H54 (cell line): ENCODE measurements at places on chromosomes 16 and 17.

DNA sequence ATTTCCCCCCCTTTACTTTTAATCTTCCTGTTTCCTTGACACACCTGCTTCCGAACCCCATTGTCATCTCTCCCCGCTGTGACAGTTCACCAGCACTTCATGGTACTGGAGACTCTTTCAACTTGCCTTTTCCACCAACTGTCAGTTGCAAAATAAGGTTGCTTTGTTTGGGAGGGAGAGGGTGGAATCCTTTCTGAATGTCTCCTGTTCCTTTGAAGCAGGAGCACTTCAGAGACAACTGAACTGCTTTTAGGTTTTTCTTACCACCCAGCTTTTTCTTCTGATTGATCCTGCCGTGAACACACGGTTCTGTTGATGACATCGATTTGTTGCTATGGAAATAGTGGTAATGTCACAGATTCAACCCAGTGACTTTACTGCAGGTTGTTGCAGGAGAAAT, 42.0 kb downstream of the RPA1 start:
- no peak for DNase-seq

- DNase-seq: no peak
Measured at GRCh38 chr16:88405216-88406060, 22.7 kb downstream of the ZNF469 start.

DNA sequence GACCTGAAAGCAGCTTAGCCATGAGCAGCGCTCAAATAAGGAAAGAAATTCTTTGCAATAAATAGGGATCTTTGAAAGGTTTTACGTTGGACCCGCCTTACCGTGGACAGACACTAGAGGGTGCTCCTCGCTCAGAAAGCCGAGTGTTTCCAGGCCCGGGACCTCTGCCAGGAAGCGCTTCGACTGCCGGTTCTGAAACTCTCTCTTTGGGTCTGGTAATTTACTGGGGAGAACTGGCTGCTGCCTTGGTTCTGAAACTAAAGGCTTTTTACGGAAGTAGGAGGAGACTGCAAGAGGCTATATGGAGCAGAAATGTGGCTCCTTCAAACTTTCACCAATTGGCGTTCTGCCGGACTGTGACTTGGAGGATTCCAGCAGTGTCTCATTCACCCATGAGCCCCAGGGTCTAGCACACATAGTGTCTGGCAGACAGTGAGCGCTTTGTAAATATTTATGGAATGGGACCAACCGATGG, 45.6 kb upstream of the HOXB9 start:
- peak; percentile 76 for DNase-seq

- DNase-seq: no peak
Measured at GRCh38 chr17:14052886-14053615, 16.3 kb upstream of the COX10 start.

DNA sequence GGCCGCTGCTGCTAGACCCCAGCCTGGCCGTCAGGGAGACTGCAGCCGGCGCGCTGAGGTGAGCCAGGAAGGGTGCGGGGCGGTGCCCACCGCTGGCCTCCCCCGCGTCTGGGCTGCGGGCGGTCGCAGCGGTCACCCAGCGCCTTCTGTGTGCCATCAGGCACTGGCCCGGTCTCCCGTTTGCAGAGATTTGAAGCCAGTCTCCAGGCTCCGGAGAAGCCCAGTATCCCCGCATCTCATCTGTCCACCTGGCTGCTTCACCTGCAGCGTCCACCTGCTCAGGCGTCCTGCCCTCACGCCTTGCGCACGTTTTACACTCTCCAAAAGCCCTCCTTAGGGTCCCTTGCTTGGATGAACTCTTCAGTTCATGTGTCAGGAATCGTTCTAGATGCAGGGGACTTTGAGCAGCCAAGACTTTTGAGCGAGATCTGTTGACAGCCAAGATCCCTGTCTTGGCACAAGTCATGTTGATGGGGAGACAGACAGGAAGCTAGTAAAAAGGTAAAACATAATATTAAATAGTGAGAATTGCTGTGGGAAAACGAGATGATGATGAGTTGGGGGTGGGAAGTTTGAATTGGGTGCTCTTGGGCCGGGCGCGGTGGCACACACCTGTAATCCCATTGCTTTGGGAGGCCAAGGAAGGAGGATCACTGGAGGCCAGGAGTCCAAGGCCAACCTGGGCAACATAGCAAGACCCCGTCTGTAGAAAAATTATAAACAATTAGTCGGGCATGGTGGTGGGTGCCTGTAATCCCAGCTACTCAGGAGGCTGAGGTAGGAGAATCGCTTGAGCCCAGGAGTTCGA, 916 bp downstream of the HEATR3 start:
- no peak for DNase-seq

DNA sequence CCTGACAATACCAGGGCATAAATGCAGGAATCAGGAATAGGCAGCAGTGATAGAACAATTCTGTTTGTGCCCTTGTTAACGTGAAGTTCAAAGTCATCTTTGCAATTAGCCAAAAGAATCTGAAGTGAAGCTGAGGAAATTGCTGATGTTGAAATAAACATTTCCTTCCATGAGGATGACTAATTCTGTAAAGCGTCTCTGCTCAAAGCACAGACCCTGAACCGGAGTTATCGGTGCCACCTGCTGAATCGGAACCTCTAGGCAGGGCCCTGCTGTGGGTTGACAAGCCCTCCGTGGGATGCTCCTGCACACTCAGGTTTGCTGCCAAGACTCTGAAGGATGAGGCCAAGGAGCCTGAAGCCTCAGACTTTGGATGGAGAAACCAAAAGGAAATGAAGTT, 37.0 kb upstream of the CDH1 start:
- DNase-seq: no peak

GRCh38 chr17:40151414-40151963, 11.2 kb downstream of the CASC3 start:
- no peak for DNase-seq

DNA sequence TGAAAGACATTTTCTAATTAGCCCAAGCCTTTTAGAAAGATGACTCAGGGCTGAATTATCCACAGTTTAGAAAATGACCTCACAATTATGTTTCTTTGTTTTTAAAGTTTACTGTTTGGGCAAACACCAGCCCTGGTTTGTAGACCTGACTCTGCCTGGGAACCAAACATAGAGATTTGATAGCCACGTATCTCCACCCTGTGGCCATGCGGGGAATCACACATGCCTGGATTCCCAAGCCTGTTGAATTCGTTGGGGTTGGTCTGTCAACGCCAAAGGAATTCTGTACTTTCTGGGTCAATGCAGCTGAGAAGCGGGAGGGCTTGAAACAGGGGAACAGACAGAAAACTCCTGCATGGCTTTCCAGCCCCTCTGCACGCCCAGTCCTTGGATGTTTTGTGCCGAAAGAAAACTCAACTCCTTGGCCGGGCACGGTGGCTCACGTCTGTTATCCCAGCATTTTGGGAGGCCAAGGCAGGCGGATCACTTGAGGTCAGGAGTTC, 26.9 kb downstream of the CD300A start:
- peak; percentile 80 for DNase-seq
